Left ventricle myocardium superior (tissue), 1 donor: ENCODE measurements at places on chromosomes 4 and X. TPM values are rescaled to one million over a fixed set of nuclear protein-coding genes. Genes with fewer than 3 reads are reported as not detected.

DNA sequence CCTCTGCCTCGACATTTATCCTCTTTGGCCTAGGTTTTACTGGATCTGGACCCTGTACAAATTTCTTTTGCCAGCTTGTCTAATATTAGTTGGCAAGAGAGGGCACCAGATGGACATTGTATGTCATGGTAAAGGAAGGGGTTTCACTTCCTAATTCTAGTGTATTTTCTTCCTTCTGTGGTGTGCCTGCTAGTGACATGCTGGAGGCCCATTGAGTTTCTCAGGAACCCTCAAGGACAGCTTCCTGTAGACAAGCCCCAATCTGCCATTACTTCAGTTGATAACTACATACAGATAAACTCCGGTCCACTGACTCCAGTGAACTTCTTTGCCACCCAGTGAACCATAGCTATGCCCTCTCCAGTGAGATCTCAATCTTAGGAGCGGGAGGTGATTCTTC lies 116.9 kb downstream of the STPG2 start:
- DNase-seq = no peak

GRCh38 chr4:65943076-65943475 lies 272.8 kb upstream of the EPHA5 start:
- no peak for DNase-seq

GRCh38 chrX:142089193-142089592 lies 115.9 kb downstream of the MAGEC2 start:
- DNase-seq = no peak

FGB gene
- total RNA-seq = not detected

DNA sequence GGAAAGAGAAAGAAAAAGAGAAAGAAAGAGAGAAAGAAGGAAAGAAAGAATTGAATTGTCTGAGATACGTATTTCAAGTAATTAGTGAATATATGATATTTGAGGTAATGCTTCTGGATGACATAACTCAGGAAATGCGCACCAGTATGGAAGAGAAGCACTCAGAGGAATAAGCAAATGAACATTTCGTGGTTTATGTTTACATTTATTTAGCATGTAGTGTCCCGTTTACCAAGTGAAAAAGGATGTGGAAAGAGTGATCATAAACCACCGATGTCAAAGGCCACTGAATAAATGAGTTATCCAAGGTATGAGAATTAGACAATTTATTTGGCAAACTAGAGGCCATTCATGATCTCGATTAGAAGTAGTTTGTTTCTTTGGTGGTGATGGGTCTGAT lies 200.4 kb downstream of the ARAP2 start:
- no peak for DNase-seq

GRCh38 chr4:160894809-160895208 lies 1269.0 kb downstream of the FSTL5 start:
- DNase-seq = no peak

DNA sequence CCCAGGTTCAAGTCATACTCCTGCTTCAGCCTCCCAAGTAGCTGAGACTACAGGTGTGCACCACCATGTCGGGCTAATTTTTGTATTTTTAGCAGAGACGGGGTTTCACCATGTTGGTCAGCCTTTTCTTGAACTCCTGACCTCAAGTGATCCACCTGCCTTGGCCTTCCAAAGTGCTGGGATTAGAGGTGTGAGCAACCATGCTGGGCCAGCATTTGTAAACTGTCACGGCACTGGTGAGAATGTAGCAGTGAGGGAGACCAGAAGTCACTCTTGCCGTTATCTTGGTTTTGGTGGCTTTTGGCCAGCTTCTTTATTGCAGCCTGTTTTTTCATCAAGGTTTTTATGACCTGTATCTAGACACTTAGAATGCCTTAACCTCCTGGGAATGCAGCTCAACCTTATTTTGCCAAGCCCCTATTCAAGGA lies 22.4 kb downstream of the PCDH18 start:
- DNase-seq = no peak

DNA sequence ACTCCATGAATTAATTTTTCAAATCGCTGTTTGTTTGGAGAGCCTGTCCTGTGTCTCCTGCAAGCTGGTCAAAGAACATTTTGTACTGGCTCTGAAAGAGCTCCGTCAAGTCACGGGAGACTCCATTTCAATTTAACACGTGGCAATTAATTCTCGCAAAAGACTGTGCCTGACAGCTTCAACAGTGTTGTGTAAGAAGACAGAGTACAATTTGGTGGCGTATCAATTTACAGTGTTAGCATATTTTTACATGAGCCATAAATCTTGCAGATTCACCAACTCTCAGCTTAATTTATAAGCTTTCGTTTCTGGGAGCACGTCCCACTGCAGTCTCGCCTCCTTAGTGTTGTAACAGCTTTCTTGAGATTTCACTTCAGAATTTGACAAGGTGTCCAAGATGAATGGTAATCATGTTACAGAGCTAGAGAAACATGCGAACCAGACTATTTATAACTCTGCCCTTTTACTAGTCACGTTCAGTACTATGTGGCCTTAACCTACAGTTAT lies 70.8 kb downstream of the RWDD4 start:
- DNase-seq = no peak

DNA sequence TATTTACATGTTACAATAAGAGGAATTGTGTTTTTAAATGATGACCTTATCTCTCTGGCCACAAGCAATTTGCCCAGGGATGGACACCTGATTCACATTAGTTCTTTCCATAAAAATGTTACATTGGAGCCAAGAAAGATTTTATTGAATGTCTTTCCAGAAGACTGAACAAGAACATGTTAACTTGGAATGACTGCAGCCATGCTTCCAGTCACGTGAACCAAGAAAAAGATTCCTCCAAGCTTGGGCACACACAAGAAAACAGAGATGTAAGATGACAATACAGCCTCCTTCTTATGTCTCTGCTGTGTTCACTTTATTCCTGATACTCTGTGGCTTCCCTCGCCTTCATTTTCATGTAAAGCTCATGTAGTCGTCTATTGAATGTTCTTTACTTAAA lies 737.6 kb downstream of the TRIML1 start:
- DNase-seq = no peak

SULT1B1 gene
- total RNA-seq = 0.57 TPM

GRCh38 chr4:6692806-6693205 lies 872 bp upstream of the S100P start:
- DNase-seq = no peak

MAGEC3 gene
- not detected for total RNA-seq

DNA sequence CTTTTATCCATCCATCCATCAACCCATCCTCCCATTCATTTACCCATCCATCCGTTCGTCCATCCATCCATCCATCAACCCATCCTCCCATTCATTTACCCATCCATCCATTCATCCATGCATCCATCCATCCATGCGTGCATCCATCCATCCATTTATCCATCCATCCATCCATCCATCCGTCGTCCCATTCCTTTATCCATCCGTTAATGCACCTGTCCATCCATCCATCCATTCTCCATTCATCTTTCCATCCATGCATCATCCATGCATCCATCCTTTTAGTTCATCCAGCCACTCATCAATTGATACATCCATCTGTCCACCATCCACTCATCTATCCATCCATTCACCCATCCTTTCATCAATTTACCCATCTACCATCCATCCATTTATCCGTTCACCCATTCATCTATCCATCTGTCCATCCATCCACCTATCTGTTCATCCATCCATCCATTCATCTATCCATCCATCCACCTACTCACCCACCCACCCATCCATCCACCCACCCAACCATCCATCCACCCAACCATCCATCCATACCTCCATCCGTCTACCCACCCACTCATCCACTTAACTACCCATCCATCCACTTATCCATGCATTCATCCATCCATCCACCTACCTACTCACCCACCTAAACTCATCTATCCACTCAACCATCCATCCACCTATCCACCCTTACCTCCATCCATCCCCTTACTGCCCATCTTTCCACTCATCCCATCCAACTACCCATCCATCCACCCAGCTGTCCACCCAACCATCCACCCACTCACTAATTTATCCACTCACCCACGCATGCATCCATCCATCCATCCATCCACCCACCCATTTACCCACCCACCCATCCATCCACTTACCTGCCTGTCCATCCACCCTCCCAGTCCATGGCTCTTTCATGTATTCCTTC lies 9.6 kb downstream of the CD99 start:
- no peak for DNase-seq

- DNase-seq = no peak
These were observed 39.1 kb downstream of the CLOCK start for GRCh38 chr4:55507612-55508011.

GRCh38 chr4:2745516-2745915 lies 10.6 kb downstream of the TNIP2 start:
- DNase-seq = no peak

- DNase-seq = no peak
These were observed 1560.6 kb downstream of the STIM2 start for GRCh38 chr4:28421221-28421620.

- DNase-seq = peak; percentile 33
These were observed 65.5 kb downstream of the ACOX3 start for GRCh38 chr4:8374851-8375649.

PDGFC gene
- total RNA-seq = 12.8 TPM

DNA sequence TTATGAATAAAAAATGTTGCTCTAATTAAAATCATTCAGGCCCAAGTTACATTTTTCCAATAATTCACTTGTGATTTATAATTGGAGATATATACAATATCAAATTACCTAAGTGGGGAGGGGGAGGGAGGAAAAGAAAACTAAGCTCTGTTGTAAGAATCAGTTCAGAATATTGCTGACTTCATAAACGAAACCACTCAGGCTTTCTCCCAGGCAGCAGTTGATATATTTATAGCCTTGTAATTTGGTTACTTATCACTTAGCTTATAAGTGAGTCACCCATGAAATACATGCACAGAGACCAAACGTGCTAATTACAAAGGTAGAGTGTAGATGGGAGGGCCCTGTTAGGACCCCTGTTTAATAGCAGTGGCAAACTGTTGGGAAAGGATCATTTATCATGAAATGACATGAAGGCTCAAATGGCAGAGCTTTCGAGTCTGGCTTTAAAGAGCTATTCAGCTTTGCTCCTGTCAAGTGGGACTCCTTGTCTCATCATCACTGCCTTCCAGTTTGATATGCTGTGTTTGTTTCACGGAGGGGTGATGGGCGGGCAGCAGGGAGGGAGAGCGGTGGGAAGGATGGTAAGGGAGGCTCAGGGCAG lies 105.6 kb upstream of the PGRMC2 start:
- no peak for DNase-seq

DNA sequence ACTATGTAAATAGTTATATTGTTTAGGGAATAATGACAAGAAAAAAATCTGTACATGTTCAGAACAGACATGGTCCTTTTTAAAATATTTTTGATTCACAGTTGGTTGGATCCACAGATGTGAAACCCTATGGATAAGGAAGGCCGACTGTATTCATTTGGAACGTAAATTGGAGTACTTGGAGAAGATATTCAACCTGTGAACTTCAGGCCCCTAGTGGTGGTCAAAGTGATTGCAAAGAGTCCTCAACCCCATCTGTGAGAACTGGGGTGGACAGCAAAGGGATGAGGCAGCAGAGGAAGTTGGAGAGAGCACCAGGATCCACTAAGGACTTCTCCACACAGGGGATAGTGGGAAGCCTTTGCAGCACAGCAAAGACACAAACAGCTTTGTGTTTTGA lies 6.2 kb upstream of the CXCL13 start:
- DNase-seq = no peak

GRCh38 chr4:38385093-38386004 lies 278.6 kb upstream of the KLF3 start:
- no peak for DNase-seq

PNMA3 gene
- 1.8 TPM for total RNA-seq

DNA sequence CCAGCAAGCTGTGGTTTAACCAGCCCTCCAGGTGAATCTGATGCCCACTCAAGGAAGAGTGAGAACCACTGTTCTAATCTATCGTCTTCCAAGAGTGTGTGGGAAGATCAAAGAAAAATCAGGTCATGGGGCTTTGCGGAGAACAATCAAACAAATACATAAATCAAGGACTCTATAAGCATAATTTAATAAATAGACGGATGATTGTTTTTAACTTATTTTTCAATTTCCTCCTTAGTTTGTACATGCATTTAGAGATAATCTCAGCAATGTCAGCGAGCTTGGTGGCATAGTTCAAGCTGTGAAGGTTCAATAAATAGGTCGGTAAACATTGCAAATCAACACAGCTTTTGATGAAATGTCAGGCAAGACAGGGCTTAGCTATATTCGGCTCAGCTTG lies 84.9 kb downstream of the DMD start:
- DNase-seq = no peak

DNA sequence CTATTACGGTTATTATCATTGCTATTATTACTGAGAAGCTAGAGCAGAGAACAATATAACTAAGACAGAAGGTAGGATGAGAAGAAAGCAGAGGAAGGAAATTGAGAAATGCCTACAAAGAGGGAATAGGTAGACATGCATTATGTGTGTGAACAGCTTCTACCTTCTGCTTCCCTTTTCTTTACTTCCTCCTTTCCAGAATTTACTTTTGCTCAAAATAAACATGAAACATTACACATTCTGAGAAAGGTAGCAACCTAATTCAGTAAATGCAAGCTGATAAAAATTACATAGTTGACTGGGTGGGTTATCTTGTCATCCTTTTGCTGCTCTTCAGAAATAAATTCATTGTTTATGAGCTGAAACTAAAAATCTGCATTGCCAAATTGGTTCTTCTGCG lies 54.6 kb downstream of the AMOT start:
- no peak for DNase-seq

- DNase-seq = no peak
These were observed 566.1 kb downstream of the KCTD8 start for GRCh38 chr4:43882470-43882869.

PNMA5 gene
- total RNA-seq = not detected

- DNase-seq = no peak
These were observed 25.6 kb downstream of the ZRSR2 start for GRCh38 chrX:15815779-15816437.

DNA sequence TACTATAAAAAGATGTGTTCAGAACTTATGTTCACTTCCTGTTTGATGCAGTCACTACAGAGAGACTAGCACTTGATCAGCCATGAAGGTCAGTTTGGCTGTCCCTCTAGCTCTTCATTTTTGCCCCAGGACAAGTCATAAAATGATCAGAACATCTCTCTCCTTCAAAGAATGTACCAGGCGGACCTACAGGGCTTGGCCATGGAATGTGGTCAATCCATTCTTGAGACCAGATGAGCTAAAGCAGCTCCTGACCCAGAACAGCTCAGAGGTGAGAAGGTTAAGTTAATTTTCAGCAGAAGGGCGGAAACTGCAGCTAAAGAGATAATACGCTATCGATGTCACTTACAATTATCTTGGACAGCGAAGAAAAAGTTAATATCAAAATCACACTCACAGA lies 49.2 kb upstream of the TAB3 start:
- DNase-seq = no peak

ANXA3 gene
- total RNA-seq = 39.6 TPM

CNGA1 gene
- not detected for total RNA-seq
